AG09319 (cell line): ENCODE measurements at places on chromosomes 5 and 9.
A peak's percentile ranks its signal among the peaks of the same experiment; 100 is the strongest.

DNA sequence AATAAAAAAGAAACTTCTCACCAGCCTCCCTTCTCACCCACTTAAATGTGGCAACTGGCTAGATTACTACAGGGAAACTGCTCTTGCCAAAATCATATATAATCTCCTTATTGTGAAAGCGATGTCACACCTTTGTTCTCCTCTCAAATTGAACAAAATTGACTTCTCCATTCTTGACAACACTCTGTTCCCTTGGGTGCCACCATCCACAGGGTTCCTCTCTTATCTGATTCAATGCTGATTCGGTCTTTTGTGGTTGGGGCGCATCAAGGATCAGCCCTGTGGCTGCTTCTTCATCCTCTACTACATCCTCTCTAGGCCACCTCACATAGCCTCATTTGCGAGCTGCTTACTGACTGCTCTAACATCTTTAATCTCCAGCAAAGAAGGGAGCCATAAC, 86.1 kb downstream of the EDIL3 start:
- DNase-seq, result no peak

GRCh38 chr9:130039528-130040147, 3.4 kb downstream of the FNBP1 start:
- no peak for DNase-seq

GRCh38 chr5:161414037-161414436, 132.5 kb downstream of the GABRB2 start:
- DNase-seq, result no peak

DNA sequence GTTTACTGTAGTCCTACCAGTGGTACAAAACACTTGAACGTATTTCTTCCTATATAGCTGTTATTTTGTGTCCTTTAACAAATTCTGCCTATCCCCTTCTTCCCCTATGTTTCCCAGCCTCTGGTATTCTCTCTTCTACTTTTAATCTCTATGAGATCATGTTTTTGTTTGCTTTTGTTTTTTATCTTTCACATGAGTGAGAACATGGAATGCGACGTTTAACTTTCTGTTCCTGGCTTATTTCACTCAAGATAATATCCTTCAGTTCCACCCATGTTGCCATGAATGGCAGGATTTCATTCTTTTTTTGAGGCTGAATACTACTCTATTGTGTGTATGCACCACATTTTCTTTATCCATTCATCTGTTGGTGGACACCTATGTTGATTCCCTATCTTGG, 634.4 kb upstream of the WWC1 start:
- DNase-seq, result no peak

DNA sequence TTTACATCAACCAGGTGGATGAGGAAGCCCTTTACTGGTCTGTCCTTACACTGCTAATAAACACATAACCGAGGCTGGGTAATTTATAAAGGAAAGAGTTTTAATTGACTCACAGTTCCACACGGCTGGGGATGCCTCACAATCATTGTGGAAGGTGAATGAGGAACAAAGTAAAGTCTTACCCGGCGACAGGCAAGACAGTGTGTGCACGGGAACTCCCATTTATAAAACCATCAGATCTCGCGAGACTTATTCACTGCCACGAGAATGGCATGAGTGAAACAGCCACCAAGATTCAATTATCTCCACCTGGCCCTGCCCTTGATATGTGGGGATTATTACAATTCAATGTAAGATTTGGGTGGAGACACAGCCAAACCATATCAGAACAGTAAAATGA, 67.3 kb upstream of the GRAMD2B start:
- no peak for DNase-seq

DNA sequence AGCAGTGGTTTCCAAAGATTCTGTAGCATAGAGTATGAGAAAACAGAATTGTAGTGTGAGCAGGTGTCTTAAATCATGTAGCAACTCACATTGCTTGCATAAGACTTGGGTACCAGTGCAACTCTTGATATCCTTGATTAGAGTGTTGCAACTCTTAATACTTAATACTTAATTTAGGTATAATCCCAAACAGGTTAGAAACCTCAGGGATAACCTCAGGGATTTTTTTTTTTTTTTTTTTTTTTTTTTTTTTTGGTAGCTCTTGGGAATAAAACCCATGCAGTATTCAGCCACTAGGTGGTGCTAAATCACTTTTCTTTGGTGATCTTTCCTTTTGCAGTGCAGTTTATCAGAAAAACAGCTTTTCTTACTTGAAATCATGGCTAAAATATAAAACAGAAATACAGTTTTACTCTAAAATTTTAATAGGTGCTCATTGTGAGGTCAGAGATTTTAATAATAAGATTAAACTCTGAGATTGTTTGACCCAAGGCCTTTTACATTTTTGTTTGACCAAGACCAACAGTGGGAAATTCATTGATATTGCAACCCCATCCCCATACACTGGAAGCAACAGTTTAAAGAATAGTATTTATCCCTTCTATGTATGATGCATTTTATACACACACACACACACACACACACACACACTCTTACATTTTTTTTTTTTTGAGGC, 55.3 kb downstream of the ERAP1 start:
- DNase-seq, result peak; percentile 32

- DNase-seq, result peak; percentile 5
Measured at GRCh38 chr9:28234894-28235277, 661.6 kb upstream of the C9orf72 start.

DNA sequence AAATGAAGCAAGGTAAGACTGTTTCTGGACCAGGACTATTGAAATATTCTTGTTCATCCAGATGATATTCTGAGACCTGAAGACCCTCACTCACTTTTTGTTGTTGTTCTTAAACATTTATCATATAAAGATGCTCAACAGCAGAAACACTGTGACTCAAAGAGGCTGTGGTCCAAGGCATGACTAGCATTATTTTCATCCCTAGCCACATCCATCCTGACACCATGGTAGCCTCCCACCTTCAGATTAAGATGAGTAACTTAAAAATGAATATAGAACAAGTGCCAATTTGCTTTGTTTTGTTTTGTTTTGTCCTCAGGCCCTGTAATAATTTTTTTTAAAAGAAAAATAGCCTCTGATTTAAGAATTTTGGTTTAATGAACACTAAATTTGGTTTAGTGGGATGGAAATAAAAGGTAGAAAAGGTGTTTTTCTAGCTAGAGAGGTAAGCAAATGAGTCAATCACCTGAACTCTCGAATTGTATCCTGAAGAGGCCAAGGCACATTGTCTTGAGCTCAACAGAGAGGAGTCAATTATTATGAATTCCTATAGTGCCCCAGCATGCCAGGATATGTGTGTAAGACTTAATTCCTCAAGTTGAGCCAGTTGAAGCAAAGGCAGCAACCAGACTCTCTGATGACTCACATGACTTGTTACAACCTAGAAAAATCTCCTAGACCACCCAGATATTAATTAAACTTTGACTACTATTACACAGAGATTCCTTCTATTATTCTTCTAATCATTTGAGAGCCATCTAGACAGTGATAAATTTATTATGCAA, 380.1 kb upstream of the TUSC1 start:
- no peak for DNase-seq

DNA sequence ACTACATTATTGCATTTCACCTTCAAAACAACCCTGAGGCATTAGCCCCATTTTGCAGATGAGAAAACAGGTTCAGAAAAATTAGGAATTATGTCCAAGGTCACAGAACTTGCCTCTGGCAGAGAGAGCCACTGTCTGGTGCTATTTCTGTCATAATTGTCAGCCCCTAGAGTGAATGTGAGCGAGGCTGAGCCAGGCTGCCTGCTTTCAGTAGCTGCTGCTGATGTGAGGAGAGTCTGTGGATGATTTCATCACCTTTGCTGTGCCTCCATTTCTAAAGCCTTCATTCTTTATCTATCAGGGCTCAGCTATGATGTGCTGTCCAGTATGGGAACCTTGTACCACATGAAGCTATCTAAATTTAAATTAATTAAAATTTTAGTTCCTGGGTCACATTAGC, 71.4 kb downstream of the INSYN2B start:
- DNase-seq, result no peak

GRCh38 chr9:134060546-134060945, 7.3 kb downstream of the BRD3 start:
- no peak for DNase-seq

GRCh38 chr5:1535646-1536045, 11.9 kb upstream of the LPCAT1 start:
- DNase-seq, result no peak

DNA sequence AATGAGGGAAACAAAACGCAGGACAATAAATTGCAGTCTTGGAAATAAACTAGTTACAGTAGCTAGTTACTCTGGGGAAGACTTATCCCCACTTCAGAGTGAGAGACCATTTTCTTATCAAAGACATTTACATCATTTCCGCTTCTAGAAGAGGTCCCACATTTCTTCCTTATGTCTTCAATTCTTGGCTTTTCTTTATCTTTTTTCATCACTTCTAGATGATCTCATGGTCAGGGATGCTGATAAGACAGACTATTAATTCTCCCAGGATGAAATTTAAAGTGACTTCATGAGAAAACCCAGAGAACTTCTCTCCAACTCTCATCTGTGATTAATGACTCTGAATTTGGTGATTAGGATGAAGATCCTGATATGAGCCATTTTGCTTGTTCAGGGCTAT, 229.1 kb downstream of the MTRR start:
- DNase-seq, result no peak

- DNase-seq, result no peak
Measured at GRCh38 chr5:108942701-108943100, 195.0 kb downstream of the FER start.

DNA sequence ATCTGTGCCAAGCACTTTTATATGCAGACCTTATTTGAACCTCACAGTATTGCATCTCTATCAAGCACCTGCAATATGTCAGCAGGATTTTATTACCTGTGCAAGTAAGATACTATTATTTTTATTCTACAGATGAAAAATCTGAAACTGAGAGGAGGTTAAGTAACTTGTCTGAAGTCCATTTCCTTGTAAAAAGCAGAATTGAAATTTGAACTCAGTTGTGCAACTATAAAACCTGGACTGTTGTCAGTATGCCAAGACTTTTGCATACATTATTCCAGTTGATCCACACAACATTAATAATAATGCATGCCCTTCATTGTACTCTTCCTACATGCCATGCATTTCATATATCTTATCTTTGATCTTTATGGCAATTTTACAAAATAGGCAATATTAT, 82.2 kb upstream of the BRINP1 start:
- no peak for DNase-seq

DNA sequence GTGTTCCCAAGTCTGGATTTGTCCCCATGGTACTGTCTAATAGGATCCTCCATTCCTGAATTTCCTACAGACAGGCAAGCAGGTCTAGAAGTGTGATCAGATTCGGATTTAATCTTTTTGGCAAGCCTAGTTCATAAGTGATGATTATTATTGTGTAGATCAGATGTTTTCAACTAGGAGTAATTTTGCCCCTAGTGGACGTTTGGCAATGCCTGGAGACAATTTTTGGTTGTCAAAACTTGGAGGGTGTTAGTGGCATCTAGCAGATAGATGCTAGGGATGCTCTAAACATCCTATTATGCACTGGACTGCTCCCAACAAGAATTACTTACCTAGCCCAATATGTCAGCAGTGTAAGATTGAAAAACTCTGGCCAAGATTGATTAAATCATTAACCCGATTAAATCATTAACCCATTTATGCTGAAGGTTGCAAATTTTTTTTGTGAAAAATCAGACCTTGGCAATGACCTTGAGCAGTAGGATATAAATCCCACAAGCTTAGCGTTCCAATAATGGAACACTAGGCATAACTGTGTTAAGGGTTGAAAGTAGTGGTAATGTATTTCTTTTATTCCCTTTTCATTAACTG, 28.2 kb downstream of the TCERG1 start:
- DNase-seq, result no peak

DNA sequence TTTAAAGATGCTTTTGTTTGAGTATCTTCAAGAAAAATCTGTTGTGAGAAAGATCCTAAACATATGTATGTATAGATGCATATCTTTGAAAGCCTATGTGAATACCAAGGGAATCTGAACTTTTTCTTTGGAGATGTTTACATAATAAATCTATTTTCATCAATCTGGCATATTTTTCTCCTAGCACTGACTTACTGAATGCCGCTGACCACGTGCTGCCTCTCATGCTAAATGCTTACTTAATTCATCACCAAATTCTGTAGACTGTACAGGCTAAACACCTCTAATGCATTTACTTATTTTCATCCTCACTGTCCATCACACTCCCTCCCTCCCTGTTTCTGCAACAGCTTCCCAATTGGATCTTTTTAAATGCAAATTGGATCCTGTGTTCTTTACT, 566.2 kb upstream of the WWC1 start:
- no peak for DNase-seq

GRCh38 chr5:87393331-87393730, 19.4 kb downstream of the CCNH start:
- DNase-seq, result peak; percentile 52

- no peak for DNase-seq
Measured at GRCh38 chr5:159971931-159972461, 36.9 kb upstream of the TTC1 start.

GRCh38 chr9:125949703-125950460, 202.7 kb downstream of the PBX3 start:
- DNase-seq, result no peak
